Lung microvascular endothelial cell (primary cell): ENCODE measurements at places on chromosomes 12 and 14. TPM values are rescaled to one million over a fixed set of nuclear protein-coding genes. Genes with fewer than 3 reads are reported as not detected.

- no peak for DNase-seq
Measured at GRCh38 chr12:56785141-56785865, 22.2 kb downstream of the HSD17B6 start.

DNA sequence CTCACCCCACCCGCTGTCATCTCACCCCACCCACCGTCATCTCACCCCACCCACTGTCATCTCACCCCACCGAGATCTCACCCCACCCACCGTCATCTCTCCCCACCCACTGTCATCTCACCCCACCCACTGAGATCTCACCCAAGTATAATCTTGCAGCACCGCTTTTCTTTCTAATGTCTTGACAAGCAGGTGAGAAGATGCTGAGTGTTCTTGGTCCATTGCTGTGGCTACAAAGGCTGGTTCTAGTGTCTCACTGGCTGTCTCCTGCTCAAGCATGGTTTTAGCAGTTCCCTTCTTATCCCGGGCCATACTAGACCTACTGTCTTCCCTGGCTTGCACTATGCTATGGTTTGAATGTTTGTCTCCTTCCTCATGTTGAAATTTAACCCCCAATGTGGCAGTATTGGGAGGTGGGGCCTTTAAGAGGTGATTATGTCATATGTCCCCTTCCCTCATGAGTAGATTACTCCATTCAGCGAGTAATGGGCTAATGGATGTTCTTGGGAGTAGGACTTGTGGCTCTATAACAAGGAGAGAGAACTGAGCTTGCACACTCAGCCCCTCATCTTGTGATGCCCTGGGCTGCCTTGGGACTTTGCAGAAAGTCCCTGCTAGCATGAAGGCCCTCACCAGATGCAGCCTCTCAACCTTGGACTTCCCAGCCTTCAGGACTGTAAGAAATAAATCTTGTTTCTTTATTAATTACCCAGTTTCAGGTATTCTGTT is 47.7 kb upstream of the PPP2R5C start:
- DNase-seq, result no peak

GRIN2B gene
- not detected in 2 replicates for total RNA-seq

DNA sequence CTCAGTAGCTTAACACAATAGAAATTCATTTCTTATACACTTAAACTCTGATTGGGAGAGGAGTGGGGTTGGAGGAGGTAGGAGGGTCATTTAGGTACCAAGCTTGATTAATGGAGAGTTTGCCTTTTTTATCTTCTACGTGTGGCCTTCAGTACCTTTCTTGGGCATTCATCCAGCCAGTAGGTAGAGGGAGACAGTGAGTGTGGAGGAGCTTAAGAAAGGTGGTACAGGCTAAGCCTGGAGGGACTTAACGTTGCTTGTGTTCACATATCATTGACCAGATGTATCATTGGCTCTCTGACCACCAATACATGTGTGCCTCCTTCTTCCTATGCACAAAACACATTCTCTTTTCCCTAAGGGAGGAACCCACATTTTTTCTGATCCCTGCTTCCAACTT is 232.9 kb upstream of the CRY1 start:
- no peak for DNase-seq

- no peak for DNase-seq
Measured at GRCh38 chr12:91074154-91074709, 16.4 kb upstream of the KERA start.

DNA sequence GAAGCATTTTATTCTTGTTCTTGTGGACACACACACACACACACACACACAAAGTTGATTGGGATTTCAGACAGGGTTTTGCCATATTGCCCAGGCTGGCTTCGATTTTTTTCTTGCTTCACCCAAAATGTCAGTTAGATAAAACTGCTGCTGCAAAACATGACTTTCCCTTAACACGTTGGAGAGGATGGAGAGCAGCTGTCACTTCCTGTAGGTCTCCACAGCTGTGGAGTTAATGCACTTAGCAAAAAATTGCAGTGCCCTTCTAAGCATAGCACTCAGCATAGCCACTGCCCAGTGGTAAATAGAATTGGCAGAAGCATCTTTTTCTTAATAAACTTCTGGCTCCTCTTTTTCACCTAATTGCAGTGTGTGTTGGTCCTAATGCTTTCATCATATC is 54.5 kb downstream of the PDZRN4 start:
- DNase-seq, result no peak

DCN gene
- total RNA-seq, result 0.20 TPM in 1 of 2 replicates, not detected in the other

DNA sequence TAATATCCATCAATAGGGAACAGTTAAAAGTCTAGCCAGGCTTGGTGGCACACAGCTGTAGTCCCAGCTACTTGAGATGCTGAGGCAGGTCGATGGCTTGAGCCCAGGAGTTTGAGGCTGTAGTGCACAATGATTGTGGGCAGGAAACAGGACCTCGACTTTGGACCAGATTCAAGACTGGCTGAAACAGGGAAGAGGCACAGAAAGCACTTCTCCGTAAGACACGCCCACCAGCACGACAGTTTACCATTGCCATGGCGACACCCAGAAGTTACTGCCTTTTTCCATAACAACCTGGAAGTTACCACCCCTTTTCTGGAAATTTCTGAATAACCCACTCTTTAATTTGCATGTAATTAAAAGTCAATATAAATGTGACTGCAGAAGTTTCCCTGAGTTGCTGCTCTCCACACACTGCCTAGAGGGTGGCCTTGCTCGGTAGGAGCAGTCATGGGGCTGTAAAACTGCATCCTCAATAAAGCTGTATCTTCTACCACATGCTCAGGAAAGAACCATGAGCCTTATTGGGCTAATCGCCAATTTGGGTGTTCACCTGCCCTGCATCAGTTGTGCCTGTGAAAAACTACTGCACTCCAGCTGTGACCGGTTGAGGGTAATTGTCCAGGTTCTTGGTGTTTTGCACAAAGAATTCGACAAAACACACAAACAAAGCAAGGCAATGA is 4.6 kb upstream of the LRRC23 start:
- peak; percentile 89 for DNase-seq

DNA sequence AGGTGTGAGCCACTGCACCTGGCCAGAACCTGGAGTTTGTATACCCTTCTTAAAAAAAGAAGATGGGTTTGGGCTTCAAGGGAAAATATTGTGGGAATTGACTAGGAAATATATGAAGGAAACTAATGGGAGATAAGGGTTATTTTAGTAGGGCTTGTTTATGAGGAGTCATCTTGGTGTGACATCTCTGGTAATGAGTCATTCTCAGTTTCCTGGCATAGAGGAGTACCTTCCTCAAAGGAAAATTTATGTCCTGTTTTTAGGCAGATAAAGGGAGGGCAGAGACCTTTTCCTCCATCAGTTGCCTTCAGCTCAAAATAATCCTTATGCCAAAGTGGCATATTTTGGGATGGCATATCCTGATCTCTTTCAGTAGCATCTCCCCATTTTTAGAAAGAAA is 30.6 kb upstream of the NFKBIA start:
- DNase-seq, result no peak

- DNase-seq, result peak; percentile 90
Measured at GRCh38 chr12:32312049-32312670, 87.2 kb upstream of the FGD4 start.

IQSEC3 gene
- under 0.01 TPM in 2 replicates for total RNA-seq

DNA sequence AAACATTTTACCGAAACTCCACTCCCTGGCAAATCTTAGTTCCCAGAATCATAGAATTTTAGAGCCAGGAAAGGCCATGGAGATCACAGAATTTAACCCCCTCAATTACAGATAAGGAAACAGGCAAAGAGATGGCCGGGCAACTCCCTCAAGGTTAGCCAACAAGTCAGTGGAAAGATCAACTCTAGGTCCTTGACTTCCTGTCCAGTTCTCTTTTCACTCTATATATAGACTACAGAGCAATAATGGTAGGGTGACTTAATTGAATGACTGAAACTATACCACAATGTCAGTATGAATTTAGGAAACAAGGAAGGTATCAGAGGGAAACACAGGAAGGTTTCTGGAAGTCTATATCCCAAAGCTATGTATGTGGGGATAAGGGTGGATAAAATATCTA is 11.6 kb downstream of the OXA1L start:
- DNase-seq, result no peak

EIF2B1 gene
- total RNA-seq, result 22.2 and 24.0 TPM in 2 replicates

DNA sequence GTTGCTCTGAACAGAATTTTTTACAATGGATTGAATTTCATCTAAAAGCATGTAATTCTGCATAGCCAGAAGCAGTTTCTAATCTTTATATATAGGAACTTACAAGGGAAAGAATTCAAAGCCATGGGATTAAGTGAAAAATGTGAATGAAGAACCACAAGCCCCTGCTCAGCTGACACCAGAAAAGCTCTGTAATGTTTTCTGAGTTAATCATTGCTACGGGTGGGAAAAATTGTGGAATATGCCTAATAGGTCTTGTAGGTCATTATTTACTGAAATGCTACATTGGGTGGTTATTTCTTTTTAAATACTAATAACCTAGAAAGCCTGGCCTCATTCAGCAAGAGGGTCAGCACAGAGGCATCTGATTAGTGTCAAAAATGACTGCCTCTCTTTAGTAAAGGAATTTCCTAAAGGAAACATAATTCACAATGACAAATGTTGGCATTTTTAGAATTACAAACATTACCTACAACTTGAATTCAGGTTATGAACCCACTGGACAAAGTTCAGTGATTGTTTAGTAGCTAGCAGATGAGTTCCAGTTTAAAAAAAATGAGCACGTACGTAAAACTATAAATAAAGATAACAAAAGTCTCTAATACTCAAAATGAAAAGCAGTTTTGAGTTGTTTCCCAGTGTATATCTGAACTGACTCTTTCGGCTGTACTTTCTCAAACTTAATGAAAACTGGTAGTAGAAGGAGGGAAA is 75.3 kb downstream of the BMP4 start:
- peak; percentile 11 for DNase-seq

GRCh38 chr14:69999261-69999674 is 120.1 kb downstream of the SMOC1 start:
- peak; percentile 52 for DNase-seq

DNA sequence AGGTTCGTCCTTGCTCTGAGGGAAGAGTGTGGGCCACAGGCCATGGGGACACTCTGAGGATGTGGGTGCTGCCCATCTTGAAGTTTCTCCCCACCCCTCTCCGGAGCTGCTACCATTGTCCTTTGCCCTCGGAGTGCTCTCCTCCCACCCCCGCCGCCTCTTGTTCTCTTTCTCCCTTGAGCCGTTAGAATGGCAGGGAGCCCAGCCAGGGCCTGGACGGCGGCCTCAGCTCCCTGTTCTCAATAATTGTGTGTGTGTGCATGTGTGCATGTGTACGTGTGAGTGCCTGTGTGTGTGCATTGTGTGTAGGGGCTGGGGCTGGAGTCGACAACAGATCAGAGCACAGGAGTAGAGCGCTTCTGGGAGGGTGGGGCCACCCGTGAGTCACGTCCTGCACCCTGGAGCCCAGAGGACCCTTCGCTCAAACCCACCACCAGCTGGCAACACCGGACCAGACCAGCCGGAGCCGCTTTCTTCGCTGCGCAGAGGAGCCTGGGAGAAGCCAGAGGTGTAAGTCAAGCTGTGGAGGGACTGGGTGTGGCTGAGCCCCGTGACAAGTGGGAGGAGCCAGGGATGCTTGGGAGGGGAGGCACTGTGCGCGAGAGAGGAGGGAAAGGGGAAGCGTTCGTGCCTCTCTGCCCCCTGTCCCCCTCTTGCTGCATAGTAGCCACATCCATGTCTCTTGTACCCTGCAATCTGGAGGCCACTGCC is 25.9 kb upstream of the KCNA5 start:
- DNase-seq, result no peak

SPX gene
- not detected in 2 replicates for total RNA-seq

DNA sequence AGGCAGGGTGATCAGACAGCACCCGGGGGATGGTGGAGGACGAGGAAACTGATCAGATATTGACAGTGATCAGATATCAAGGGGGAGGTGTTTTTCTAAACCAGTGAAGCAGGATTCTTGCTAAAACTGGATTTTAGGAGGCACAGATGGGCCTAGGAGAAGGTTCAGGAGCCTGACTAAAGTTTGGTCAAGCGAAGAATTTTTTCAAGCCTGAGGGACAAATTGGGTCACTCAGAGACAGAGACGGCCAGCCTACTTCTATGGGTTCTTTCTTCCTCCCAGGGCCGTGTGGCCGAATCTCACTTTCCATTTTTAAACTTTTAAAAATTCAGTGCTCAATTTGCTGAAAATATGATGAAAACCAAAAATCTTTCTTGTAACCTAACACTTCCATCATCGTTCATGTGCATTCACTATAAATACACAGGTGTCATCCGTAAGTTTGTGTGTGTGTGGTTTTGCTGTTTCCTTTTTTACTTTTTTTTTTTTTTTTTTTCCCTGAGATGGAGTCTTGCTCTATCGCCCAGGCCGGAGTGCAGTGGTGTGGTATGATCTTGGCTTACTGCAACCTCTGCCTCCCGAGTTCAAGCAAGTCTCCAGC is 68.5 kb downstream of the RIN3 start:
- DNase-seq, result no peak

- DNase-seq, result no peak
Measured at GRCh38 chr12:131260251-131260905, 306.7 kb downstream of the ADGRD1 start.

DNA sequence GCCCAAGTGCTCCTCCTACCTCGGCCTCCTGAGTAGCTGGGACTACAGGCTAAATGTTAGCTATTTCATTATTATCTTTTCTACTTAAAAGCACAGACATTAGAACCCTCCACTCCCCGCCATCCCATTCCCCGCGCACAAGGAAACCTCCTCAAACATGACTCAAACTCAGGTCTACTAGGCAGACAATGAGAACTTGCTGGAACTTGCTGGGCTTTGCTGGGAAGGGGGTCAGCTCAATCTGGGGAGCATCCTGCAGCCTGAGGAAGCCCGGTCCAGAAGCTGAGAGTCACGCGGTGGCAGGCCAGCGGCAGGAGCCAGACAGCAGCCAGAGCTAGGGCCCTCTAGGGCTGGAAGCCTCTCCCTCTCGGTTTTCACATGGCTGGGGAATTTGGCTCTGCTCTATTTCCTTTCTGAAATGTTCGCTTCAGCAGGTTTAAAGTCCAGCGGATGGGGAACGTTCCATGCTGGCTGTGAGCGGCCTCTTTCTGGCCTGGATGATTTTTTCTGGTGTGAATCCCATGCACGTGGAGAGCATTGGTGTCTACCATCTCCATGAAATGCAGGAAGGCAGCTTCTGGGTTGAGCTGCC is 68.5 kb downstream of the SLC6A12 start:
- DNase-seq, result no peak

DNA sequence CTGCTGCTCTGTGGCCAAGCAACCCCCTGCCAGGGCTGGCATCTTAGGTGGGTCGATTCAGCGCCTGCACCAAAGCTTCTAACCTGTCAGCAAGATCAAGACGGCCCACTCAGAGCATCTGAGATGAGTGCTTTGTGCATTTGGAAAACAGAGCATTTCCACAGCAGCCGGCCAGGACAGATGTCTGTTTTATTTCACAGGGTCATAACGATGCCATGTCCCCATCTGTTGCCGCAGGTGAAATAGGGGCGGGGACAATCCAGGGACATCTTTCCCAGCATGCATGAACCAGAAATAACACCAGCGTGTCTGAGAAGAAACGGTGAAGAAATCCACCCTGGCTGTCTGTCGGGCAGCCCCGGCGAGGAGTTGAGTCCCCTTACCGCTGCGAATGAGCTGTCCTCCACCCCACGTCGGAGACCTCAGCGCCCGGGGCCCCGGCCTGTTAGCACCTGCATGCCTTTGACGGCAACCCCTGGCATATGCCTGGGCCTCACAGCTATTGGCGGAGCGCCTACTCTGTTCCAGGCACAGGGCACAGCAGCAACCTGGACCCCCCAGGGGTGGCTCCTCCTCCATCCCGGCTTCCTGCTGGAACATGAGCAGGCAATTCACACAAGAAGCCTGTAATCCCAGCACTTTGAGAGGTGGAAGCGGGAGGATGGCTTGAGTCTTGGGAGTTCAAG is 30.6 kb upstream of the ULK1 start:
- DNase-seq, result no peak

- peak; percentile 56 for DNase-seq
Measured at GRCh38 chr12:123242116-123242904, 9.1 kb downstream of the MTRFR start.

GRCh38 chr12:20132818-20133217 is 235.5 kb upstream of the PDE3A start:
- no peak for DNase-seq

- no peak for DNase-seq
Measured at GRCh38 chr12:3375326-3375725, 115.7 kb upstream of the PRMT8 start.
